ENCODE measurements at places on chromosomes 6 and 20.

- DNase-seq, result no peak
Observed at GRCh38 chr6:109308018-109308492, 74.2 kb downstream of the CD164 start.

DNA sequence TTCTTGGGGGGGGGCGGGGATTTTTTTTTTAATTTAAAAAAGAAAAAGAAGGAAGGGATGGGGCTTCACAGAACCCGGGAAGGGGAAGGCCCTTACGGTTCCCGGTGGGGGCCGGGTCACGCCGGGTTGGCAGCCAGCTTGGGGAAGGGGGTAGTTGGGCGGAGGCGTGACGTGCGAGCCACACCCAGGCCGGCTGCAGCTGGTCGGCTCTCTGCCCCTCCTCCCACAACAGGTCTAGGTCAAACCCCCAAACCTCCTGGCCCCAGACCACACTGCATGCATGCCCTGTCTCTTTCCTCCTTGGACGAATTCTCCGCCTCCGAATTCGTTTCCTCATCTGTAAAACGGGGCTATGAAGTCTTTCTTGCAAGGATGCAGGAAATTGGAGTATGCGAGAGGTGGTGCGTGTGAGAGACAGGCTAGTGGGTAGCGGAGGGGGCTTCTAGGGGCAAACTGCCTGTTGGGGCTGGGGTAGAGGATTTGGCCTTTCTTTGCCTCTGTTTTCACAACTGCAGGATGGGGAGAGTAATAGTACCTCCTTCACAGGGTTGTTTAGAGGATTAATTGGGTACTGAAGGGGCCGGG lies 828 bp downstream of the HCK start:
- DNase-seq, result no peak

DNA sequence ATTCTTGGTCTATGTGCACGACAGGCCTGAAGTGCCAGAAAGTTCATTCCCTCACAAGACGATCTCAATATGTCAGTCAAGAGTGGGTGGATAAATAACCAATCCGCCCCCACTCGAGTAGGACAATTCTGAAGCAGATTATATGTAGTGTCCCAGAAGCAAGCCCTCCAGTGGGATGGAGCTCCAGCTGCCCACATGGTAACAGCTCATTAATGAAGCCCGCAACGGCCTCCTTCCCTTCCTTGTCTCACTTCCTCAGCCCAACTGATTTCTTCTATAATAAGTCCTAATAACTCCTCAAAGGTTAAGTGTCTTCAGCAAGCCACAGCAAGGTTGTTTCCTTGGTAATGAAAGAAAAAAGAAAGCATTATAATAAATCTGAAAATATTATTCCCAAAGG lies 82.1 kb upstream of the F13A1 start:
- DNase-seq, result no peak

DNA sequence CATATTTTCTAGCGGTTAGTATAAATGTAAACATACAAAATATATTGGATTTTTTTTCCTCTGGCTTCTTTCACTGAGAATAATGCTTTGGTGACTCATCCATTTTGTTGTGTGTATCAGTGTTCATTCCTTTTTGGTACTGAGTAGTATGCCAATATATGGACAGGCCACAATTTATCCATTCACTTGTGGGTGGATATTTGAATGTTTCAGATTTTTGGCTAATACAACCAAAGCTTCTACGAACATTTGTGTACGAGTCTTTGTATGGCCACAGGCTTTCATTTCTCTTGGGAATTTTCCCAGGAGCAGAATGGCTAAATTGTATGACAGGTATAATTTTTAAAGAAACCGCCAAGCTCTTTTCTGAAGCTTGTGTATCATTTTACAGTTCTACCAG lies 677.5 kb downstream of the HDGFL1 start:
- DNase-seq, result no peak

- DNase-seq, result no peak
Observed at GRCh38 chr6:129138739-129139405, 255.9 kb downstream of the LAMA2 start.

DNA sequence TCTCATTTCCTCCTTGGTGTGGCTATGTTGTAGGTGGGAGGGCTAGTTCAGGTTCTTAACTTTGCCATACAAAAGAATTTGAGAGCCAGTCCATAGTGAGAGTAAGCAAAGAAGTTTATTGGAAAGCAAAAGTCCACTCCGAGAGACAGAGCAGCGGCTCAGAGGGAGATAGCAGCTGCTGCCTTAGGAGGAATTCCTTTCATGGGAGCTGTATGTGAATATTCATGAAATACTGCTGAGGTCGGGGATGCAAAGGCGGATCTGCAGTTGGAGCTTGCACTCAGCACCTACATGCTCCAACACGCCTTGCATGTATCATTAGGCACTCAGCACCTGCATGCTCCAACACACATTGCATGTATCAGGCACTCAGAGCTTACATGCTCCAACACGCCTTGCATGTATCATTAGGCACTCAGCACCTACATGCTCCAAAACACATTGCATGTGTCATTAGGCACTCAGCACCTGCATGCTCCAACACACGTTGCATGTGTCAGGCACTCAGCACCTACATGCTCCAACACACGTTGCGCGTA lies 54.9 kb downstream of the CDH4 start:
- DNase-seq, result no peak

DNA sequence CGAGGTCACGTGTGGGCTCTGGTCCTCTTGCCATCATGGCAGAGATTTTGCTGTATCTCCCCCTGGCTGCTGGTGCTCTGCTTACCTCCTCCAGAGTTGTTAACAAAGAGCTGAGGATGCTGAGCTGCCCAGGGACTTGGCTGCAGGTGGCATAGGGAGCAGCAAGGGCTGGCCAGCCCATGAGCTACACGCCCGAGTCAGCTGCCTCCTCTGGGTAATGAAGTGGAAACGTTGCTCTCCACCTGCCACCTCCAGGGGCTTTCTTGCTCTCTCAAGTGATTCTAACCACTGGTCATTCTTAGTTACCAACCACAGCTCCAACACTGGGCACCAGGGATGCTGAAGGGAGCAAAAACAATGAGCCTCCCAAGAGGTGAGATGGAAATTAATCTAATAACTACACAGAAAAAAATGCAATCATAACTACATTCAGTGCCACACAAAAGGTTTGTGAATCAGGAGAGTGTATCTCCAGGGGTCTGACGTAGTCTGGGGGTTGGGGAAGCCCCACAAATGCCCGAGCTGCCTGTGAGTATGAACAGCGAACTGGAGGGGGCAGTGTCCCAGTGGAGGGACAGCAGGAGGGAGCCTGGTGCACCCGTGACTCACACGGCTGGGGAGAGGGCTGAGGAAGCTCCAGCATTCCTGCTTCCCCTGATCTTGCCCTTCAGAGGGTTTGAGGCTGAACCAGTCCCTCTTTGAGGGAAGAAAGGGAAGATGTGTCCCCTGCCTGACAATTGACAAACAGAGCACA lies 78.7 kb downstream of the CDH26 start:
- no peak for DNase-seq

DNA sequence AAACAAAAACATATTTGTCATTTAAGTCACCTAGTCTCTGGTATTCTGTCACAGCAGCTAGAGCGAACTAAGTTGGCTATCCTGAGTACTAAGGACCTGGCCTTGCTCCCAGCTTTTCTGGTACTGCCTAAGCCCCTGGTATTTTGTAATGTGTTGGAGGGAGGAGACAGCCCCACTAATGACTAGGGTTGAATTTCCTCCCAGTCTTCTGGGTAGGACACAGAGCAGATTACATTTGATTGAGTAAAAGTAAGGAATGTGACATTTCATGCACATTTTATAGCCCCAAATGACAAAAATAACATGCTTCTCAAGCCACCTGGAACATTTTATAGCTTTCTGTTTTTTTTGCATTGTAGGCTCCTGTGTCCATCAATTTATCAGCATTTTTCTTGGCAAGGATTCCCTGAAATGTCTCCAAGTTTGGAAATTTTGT lies 47.9 kb upstream of the DDR1 start:
- DNase-seq, result no peak

DNA sequence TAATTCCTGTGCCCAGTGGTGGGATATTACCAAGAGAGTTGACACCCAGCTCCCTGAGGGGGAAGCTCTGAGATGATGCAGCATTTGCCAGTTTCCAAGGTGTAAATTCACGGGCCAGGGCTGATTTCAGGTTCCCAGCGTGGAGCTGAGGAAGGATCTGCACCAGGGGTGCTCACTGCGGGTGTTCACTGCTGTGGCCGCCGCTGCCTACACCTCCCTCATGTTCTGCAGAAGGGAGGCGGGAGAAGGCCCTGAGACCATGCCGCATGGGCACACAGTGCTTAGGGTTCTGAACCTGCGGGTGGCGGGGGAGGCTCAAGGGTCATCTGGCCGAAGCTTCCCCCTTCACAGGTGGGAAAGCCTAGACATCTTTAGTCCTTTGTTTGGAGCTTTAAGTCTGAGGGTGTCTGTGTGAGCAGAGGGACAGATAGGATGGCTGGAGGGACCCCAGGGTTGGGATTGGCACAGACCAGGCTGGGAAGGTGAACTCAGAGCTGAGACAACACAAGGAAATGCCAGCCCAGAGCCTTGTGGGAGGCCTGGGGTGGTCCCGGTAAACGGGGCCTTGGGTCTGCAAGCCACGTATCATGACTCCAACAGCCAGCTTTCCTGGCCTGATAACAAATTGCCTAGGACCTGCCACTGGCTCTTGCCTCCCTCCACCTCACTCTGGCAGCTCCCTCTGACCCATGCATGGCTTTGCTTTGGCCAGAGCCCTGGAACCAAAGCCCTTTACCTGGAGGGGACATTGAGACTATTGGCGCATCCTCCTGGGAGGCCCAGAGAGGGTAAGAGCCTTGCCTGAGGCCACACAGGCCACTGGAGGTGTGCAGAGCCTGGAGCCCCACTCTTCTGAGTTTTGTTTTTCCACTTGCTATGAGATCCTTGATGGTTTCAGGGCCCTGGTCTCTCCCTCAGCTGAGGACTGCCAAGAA lies 40.4 kb downstream of the SYNJ2 start:
- no peak for DNase-seq

DNA sequence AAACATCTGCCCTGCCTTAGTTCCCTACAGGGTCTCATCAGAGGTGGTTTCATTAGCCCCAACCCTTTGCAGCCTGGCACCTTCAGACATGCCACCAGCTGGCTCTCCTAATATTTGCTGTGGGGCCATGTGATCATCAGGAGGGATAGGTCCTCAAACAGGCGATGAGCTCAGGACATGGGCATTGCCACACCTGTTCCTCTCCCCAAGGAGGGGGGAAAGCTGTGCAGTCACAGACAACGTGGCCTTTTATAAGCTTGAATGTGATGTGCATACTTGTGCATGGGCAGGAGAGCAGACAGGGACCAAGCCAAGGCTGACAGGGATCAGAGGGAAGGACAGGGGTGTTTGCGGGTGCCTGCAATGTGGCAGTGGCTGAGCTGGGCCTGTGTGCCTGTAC lies 78.8 kb upstream of the ZNFX1 start:
- DNase-seq, result no peak

DNA sequence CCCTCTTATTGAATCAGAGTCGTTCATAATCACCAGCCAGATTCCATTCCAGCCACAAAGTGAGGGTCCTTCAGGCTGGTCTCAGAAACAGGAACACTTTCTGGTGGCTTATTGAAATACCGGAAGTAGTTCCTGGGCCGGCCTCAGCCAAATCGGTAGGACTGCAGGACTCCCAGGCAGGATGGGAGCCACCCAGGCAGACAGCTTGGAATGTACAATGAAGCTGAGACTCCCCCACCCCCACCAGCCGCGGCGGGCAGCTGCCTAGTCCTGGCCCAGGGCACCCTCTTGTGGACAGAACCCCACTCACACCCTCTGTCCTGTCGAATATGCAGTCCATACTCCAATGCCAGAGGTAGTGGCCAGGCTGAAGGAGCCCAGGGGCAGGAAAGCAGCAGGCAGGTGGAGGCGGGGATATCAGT lies 43.8 kb downstream of the MDFI start:
- DNase-seq, result peak; percentile 65

DNA sequence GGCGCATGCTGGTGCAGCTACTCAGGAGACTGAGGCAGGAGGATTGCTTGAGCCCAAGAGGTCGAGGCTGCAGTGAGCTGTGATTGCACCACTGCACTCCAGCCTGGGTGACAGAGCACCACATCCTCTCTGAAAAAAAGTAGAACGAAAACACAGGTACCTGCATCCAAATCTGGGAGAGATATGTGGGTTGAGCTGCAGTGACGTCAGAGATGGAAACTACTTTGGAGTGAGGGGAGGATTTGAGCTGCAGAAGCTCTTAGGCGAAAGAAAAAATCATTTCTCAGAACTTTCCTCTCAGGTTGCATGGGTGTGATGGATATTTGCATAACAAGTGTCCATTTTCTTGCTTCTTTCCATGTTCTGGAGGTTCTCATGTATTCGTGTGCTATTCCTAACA lies 4.0 kb upstream of the TULP1 start:
- no peak for DNase-seq

DNA sequence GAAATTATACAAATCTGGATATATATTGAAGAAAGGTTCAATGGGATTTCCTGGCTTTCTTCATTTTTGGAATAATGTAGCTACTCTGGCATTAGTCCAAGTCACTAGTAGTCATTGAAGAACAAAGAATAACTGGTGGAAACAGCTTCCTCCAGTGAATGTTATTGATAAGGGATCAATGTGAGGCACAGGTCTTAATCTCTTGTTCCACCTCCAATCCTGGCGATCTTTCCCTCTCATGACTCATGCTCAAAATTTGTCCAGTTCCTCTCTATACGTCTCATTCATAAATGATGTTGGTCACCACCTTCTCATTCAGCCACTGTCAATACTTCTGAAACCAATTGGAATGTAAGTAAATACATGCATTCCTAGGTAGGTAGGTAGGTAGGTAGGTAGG lies 185.0 kb upstream of the BMP2 start:
- no peak for DNase-seq

GRCh38 chr6:130760006-130760405 lies 67.2 kb upstream of the SMLR1 start:
- peak; percentile 11 for DNase-seq

- no peak for DNase-seq
Observed at GRCh38 chr6:154921482-154921881, 73.6 kb upstream of the TIAM2 start.

DNA sequence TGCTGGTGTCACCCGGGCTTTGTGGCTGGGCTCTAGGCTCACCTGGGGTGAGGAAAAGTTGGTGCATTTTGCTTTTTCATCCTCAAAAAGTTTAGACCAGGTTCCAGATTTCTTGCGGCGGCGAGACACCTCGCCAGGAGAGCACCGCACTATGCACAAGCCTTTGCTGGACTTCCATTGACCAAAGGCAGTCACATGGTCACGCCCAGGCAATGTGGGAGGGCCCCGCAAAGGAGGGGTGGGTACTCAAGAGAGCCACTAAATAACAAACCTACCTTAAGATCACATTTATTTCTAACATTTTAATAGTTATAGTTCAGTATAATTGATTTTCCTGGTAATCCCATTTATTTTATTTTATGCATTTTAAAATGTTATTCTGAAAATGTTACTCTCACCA lies 3.0 kb upstream of the KIF16B start:
- DNase-seq, result no peak

DNA sequence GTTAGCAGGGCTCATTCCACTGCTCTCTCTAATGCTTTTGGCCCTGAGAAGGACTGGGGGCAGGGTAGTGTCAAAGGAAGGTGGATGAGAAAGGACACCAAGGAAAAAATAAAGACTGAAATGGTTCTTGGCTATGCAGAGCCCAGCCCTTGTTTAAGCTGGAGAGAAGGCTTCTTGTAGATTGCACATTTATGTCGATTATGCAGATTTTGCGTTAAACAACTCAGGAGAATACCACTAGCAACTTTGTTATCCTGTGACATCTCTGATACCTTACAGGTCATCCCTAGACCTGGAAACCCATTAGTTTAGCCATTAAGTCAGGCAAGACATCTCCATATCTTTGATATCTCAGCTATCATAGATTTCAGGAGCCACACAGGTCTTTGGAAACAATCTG lies 11.1 kb upstream of the IL17F start:
- DNase-seq, result no peak

- DNase-seq, result no peak
Observed at GRCh38 chr6:144999127-144999526, 714.0 kb downstream of the UTRN start.

- DNase-seq, result no peak
Observed at GRCh38 chr6:98547634-98548033, 286.7 kb upstream of the POU3F2 start.
